Cortex of kidney (tissue), 1 donor: ENCODE measurements at places on chromosomes 16 and 17.

DNA sequence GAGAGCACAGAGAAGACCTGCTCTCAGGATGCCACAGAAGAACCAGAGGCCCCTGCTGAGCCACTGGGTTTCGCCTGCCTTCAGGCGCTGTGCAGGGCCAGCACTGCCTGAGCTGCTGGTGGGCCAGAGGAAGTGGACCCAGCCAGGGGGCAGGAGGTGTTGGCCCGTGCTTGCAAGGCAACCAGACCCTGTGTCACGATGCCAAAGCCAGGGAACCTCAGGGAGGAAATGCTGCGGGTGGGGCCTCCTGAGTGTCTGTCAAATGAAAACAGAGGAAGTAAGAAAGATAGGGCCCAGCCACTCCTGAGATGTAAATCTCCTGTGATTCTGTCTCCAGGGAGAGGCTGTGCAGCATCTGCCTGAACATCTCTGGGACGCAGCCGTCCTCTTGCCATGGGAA is 58.1 kb upstream of the ADORA2B start:
- DNase-seq, result no peak

- DNase-seq, result no peak
Measured at GRCh38 chr17:72301887-72302286, 181.1 kb downstream of the SOX9 start.

DNA sequence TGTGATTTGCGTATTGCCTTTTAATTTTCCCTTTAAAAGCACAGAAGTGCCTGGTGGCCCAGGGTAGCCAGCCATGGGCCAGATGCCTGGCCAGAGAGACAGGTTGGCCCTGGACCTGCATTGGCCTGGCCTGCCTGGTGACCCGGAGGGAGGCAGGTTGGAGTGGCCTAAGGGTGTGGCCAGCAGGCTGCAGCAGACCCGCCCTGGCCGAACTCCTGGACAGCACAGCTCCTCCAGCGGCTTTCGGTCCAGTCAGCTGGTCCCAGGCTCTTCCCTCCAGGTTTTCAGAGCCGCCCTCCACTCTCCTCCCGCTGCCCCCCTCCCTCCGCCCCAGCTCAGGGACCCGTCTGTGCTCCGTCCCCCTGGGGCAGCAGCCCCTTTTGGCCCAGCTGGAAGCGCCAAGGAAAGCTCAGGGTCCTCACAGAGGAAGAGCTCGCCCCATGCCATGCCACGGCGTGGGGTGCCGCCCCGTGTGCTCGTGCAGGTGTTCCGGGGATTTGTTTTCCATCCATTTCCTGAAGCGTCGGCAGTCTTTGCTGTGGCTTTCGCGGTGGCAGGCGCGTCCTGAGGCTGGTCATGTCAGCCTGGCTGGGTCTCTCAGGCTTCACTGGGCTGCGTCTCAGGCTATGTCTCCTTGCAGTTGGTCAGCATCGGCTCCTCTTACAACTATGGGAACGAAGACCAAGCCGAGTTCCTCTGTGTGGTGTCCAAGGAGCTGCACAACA is 18.1 kb downstream of the PRSS27 start:
- DNase-seq, result no peak

DNA sequence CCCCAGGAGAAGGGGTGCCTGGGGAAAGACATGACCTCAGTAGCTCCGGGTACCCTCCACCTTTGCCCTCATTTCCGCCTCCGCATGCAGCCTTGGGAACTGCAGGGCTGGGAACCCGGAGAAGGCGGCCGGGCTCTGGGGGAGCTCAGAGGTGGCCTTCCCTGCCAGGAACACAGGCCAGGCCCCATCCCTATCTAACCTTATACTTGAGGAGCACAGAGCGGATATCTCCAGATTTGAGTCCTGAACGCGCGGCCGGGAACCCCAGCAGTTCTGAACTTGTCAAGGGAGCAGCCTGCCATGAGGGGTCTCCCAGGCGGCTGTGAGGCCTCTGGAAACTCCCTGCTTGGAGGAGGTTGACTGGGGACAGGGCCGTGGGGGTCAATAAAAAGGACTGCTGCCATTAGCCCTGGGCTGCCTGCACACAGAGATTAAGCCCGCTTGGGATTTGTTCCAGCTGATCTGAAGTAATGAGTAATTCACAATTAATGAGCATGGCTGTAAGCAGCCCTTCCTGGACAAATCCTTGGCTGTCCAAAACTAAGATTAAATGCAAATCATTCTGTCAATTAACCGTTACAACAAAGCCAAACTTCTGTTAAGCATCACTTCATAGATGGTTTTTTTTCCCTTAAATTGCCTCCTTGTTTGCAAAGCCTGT is 26.3 kb upstream of the METRNL start:
- DNase-seq, result no peak

DNA sequence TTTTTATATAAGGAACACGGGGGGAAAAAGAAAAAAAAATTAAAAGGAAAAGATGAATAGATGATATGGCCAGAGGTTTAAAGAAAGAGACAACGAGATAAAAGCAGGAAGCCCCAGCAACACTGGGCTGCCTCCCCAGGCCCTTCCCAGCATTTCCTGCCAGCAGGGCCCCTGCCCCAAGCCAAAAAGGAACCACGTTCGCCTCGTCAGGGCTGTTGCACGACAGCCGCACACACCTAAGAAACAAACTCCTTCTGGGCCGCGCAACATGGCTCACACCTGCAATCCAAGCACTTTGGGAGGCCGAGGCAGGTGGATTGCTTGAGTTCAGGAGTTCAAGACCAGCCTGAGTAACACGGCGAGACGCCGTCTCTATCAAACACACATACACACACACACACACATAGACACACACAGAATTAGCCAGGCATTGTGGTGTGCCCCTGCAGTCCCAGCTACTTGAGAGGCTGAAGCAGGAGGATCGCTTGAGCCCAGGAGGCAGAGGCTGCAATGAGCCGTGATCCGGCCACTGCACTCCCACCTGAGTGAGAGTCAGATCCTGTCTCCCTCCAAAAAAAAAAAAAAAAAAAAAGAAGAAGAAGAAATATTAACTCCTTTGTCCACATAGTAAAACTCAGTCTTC is 83.0 kb downstream of the ANKRD11 start:
- DNase-seq, result no peak

DNA sequence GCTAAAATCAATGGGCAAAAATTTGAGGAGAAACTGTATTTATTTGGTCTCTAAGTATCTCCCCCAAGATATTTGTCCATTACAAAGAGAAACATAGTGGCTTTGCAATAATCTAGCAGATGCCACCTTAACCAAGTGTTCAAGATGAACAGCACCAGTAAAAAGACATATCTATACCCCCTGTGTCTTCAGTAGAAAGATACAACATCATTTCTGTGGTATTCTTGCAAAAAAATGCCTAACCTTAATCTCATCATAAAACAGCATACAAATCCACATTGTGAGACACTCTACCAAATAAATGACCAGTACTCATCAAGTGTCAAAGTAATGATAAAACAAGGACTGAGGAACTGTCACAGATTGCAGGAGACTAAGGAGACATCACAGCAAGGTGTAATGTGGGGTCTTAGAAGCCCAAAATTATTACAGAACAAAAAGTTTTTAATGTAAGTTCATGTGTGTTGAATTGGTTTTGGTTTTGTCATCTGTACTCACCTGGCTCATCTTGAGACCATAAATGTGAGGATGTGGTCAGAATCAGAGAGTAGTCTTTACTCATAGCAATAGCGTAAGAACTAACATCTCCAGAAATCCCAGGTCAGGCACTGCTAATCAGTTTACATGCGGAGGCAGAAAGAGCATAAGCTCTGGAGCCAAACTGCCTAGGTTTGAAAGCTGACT is 77.2 kb downstream of the AATF start:
- DNase-seq, result no peak

DNA sequence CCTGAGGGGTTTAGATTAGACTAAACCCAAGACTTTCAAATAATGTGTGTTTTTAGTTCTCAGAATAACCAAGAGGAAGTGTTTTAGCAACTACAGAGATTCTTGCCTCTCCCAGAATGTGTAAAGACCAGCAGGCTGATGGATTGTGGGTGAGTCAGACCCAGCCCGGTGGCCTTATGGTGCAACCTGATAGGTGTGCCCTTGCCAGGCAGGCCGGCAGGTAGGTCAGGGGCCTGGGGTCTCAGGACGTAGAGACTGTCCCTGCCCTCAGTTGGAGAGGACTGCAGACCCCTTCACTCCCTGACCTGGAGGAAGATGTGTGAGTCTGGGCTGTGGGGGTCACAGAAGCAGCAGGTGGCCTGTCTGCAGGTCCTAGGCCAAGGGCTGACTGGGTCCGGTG is 47.2 kb upstream of the ACSF3 start:
- no peak for DNase-seq

GRCh38 chr16:5928476-5929065 is 831.0 kb upstream of the EEF2KMT start:
- DNase-seq, result no peak

GRCh38 chr17:13599864-13600263 is 1.9 kb downstream of the HS3ST3A1 start:
- DNase-seq, result no peak

DNA sequence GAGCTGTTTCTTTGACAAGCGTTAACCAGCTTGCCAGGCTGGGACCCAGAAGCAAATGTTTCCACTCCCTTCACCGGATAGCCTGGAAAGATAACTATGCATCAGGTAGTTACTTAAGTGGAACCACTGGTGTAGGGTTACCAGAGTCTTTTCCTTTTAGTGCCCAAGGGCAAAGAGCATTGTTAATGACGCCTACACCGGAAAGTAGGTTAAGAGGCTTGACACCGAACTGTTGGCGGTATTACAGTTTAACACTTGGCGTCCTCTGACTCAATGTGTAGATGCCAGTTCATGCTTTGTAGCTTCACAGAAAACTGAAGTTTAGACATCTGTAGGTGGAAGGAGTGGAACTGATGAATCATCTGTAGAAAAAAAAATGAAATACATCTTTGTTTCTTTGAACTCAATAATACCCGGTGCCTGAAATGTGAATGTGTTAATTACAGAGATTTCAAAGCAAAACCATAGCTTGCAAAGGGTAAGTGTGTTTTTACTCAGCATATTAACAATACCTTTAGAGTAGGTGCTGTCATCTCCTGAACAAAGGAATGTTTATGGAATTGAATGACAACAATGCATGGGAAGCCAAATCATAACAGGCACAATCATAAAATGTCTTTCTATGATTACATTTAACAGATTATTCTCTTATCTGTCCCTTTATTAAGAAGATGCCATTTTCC is 426.7 kb upstream of the SALL1 start:
- no peak for DNase-seq

DNA sequence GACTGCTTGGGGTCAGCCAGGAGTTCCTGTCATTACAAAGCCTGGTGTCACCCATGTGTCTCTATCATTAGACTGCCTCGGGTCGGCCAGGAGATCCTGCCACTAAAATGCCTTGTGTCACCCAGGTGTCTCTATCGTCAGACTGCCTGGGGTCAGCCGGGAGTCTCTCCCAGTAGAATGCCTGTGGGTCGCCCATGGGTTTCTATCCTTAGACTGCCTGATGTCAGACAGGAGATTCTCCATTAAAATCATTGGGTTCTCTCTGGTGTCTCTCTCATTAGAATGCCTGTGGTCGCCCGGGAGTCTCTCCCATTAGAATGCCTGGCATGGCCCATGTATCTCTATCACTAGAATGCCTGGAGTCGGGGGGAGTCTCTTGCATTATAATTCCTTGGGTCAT is 2231.0 kb downstream of the TP53TG3F start:
- DNase-seq, result no peak

DNA sequence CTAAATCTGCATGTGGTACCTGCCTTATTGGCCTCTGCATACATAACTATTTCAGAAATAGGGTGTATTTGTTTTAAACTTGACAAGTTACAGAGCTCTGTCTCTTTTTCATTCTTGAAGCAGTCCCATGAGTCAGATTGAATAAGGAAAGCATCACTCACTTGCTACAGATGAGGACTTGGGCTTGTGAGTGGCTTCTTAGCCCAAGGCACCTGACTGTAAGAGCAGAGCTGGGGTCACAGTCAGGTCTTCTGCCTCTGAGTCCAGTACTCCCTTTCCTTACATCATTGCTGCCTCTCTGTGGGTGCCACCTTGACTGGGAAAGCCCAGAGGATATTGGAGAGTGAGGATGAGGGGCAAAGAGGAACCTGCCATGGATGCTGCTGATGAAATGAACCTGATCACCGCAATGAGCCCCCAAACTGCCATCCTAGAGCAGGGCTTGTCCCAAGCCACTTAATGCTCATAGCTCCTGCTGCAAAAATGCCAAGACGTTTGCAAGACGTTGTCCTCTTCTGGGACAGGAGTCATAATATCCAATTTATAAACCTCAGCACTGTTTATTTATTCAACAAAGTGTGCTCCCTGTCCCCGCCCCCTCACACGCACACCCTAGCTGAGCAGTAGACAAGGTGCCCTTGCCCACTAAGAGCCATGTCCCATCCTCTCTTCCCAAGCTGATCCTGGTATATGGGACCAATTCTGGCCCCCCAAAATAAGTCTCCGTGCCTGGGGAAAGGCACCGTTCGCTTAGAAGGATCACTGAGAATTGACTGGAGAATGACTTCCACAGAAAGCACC is 74.1 kb downstream of the CCDC182 start:
- no peak for DNase-seq

DNA sequence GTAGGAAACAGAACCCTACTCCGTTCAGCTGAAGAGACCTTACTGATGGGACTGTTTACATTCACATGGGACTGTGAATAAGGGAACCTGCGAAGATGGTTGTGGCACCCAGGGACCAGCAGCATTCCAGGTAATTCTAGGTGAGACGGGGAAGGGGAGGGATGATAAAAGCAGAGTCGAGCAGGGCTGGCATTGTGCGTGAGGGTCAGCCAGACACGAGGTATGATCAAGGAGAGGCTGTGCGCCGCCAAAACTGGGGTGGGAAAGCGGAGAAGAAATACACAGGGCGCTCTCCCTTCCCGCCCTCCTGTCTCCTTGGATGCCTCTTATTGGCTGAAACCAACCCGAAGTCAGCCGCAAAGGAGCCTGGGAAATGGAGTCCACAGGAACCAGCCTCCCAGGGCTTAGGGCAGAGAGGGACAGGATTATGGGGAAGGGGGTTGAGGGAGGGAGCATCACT is 38.4 kb upstream of the CSNK2A2 start:
- DNase-seq, result no peak

GRCh38 chr16:48081656-48082055 is 74.1 kb downstream of the ABCC12 start:
- DNase-seq, result no peak

GRCh38 chr17:55641676-55642081 is 81.0 kb downstream of the TMEM100 start:
- no peak for DNase-seq

GRCh38 chr17:79975498-79976134 is 60.1 kb downstream of the TBC1D16 start:
- no peak for DNase-seq

GRCh38 chr17:28008513-28008912 is 34.0 kb upstream of the NLK start:
- DNase-seq, result no peak

GRCh38 chr16:62933929-62934328 is 897.7 kb upstream of the CDH8 start:
- DNase-seq, result no peak

DNA sequence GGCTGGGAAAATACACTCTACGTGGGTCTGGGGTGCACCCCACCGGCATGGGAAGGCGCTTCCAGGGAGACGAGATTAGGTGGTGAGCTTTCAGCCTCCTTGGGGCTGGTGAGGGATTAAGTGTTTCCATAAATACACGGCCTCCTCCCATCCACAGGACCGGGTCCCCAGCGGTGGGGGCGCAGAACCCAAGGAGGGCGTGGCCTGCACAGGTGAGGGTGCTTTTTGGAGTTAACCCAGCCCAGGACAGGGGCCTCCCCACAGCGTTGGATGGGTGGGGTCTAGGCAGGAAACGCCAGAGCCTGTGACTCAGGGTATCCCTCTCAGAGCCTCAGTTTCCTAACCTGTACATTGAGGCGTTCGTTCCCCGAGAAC is 1.1 kb downstream of the C16orf74 start:
- no peak for DNase-seq
